ENCODE measurements at places on chromosomes 5 and 9.
A peak's percentile ranks its signal among the peaks of the same experiment; 100 is the strongest.

- peaks cover 45% of the 10 kb centered on the region for H3K27me3 ChIP-seq
- no peak overlapping the region for H3K27ac ChIP-seq
- no peaks in the 10 kb centered on the region for H3K4me1 ChIP-seq
- H3K4me3 ChIP-seq = no peak overlapping the region
- no peak for DNase-seq
Observed at GRCh38 chr9:114224247-114224610, 68.9 kb downstream of the COL27A1 start.

- H3K4me1 ChIP-seq = peaks cover 4% of the 10 kb centered on the region
- H3K27ac ChIP-seq = no peak overlapping the region
- DNase-seq = no peak
- H3K27me3 ChIP-seq = peaks cover 11% of the 10 kb centered on the region
- H3K36me3 ChIP-seq = peaks cover 2% of the 10 kb centered on the region
Observed at GRCh38 chr9:20178197-20178596, 389.4 kb upstream of the SLC24A2 start.

DNA sequence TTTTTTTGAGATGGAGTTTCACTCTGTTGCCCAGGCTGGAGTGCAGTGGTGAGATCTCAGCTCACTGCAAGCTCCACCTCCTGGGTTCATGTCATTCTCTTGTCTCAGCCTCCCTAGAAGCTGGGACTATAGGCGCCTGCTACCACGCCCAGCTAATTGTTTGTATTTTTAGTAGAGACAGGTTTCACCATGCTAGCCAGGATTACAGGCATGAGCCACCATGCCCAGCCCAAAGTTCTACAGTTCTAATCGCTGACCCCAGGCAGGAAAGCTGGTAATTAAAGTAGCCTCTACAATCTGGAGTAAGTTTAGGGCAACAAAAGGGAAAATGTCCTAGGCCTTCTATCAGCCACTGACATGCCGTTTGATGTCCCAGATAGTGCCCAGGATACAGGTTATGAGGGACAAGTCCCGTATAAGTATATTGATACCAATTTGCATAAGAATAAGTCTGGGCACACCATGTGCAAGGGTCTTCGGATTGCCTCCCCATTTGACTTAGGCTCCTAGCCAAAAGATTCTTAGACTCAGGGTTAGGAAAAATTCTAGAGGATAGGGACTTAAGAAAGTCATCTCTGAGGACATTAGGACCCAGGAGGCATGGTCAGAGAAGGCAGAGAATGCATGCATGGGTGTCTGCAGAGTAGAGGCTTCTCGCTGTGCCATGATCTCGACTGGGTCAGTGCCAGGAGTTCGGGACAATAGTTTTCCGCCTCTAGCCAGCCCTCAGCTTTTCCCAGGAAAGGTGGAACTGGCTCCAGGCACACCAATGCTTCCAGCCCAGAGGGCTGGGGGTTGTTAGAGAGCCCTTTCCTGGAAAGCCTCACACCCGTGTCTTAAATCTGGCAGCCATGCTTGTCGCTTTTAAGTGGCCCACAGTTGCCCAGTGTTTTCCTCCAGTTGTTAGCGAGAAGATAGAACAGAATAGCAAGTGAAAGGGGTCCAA lies 1111.1 kb downstream of the TAF11L14 start:
- peaks cover 45% of the 10 kb centered on the region for H3K4me1 ChIP-seq
- H3K36me3 ChIP-seq = peaks cover 16% of the 10 kb centered on the region
- H3K27me3 ChIP-seq = no peaks in the 10 kb centered on the region

DNA sequence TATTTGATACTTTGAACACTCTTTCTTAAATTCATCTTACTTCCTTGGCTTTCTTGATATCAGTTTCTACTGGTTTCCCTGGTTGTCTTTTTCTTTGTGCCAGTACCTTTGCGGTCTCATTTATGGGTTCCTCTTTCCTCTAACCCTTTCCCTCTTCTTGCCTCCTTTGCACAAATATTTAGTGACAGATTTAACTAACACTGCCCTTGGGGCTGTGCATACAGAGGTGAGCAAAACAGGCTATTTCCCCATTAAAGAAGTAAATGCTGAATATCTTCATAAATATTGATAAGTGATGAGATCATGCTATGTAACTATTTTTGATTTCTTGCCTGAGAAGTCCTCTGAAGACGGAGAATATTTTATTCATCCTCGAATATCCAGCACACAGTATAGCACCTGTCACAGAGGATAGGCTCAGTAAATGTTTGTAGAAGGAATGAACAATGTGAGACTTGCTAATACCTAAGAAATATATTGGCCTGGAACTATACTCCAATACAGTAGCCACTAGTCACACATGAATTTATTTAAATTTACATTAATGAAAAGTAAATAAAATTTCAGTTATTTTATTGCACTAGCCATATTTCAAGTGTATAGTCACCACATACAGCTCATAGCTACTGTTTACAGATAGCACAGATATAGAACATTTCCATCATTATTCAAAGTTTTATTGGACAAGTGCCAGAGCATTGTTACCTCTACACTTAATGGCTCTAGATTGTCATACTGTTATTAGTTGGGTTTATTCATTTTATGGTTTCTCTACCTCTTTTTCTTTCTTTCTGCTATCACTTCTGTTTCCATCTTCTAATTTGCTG lies 90.4 kb downstream of the RIC1 start:
- H3K36me3 ChIP-seq = peaks cover 9% of the 10 kb centered on the region
- H3K27ac ChIP-seq = peak overlapping the region; percentile 17
- H3K4me1 ChIP-seq = peaks cover 18% of the 10 kb centered on the region
- H3K4me3 ChIP-seq = no peak overlapping the region

DNA sequence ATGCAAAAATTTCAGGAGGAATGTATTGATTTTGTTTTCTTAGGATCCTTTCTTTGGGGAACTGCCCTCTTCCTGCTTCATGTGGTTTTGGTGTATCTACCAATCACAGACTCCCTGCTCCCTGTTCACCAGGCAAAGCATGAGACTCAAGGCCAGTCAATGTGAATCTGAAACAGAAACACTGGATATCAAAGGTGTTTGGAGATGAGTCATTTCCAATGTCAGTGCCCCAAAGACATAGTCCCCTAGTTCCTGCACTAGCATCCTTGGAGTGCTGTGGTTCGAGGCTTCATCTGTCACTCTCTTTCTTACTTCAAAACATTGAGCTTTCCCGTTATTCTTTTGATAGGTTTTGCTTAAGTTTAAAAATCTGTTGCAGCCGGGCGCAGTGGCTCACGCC lies 8.1 kb downstream of the PPP3R2 start:
- no peak overlapping the region for H3K27ac ChIP-seq
- no peaks in the 10 kb centered on the region for H3K4me1 ChIP-seq
- no peaks in the 10 kb centered on the region for H3K27me3 ChIP-seq
- no peak for DNase-seq
- H3K36me3 ChIP-seq = no peaks in the 10 kb centered on the region
- no peak overlapping the region for H3K4me3 ChIP-seq

All from effector memory CD8-positive, alpha-beta T cell (primary cell).